ENCODE measurements at places on chromosomes 2 and 18. TPM values are rescaled to one million over a fixed set of nuclear protein-coding genes. Genes with fewer than 3 reads are reported as not detected.

Gene SLC5A7
- total RNA-seq: not detected

Gene PDCD1
- not detected for total RNA-seq

Gene INPP5D
- 24.1 TPM for total RNA-seq

Gene CHRNA1
- not detected for total RNA-seq

Gene B3GNT7
- total RNA-seq: 0.26 TPM
